ENCODE measurements at places on chromosomes 6 and 20.

DNA sequence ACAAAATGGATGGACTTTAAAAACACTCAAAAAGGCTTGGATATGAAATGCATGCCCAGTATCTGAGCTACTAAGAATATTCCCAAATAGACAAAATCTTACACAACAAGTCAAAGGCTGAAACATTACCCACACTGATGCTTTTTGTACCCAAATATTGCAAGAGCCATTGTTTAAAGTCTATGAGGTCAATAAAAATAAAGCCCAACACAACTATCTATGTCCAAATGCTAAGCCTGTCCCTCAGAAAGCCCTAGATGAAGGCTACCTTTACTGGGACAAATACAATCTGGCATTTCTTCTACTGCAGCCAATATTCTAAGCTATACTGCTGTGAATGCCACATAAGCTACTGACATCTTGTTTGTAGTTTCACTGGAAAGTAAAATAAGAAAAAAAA is 54.3 kb downstream of the RALGAPA2 start:
- no peak for DNase-seq

DNA sequence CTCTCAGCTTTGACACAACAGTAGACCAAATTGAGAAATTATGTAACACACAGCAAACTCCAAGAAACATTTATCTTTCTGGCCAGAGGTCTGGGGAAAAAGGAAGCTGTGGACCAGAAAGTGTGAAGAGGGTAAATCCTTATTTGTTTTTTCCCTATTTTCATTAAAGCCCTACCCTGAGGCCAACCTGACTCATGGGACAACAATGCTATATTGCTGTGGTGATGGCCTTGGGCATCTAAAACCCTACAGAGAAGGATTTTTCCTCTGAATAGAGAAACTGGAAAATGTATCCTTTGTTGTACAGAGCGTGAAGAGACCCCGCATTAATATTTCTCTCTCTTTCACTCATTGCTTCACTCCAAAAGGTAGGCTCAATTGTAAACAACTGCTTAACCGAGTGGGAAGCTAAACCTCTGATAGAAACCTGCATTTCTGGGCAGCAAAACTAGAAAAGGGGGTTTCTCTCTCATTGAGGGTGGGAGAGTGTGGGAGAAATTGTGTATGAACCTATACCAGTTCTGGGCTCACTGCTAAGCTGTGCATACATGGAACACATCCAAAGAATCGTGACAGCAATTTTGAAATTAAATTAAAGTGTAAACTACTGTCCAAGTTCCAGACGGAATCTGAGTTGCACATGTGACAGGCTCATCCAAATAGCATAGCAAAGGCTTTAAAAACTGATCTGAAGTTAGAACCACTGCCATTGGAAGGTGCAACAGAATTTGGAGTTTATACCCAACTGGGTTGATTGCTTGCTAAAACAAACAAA is 175.5 kb downstream of the CLVS2 start:
- no peak for DNase-seq

GRCh38 chr6:25239059-25239458 is 40.1 kb upstream of the CARMIL1 start:
- DNase-seq: no peak

GRCh38 chr20:32179515-32179914 is 28.0 kb downstream of the PLAGL2 start:
- DNase-seq: no peak

DNA sequence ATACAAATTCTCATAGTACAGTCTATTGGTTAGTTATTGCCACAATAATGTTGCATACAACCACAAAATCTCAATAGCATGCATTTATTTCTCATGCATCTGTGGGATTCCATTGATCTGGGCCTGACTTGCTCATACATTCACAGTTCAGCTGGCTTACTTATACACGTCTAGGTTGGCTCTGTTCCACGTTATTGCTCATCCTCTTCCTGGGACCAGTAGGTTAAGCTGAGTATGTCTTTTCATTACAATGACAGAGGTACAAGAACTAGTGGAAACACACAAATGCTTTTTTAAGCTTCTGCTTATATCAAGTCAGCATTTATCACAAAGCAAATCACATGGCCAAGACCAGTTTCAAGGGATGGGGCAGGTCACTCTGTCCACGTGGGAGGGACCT is 485.3 kb upstream of the BTBD3 start:
- DNase-seq: no peak

GRCh38 chr6:139515511-139515910 is 141.1 kb upstream of the CITED2 start:
- DNase-seq: no peak

DNA sequence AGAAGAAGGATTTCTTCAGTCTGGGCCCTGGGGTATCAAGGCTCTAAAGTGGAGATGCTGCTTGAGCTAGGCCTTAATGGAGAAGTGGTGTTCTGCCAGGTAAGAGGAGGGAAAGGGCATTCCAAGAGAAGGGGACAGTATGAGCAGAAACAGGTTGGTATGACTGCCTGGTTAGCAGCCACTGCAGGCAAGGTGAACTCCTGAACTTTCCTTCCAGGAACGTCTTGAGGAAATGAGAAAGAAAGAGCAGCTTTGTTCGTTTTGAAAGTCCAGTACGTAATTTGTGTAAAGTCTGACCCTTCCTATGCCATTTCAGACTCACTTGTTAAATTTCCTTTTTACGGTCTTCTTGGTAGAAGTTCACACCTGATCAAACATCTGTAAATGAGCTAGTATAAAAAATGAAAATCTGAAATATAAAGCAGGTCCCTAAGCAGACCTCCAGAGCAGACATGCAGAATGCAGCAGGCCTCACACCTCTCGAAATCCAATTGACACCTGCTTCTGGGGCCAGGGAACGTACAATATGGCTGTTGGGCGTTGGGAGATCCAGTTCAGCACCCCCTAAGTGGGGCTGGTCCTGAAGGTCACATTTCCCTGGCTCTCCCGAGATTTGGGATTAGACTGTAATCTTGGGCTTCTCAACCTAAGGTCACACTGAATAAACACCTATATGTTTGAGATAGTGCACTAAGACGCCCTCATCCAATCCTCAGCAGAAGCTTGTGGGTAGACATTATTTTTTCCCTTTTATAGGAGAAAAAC is 33.6 kb downstream of the MYLK4 start:
- no peak for DNase-seq

- DNase-seq: no peak
These were observed 55.4 kb downstream of the LAMA4 start for GRCh38 chr6:112199001-112199403.

DNA sequence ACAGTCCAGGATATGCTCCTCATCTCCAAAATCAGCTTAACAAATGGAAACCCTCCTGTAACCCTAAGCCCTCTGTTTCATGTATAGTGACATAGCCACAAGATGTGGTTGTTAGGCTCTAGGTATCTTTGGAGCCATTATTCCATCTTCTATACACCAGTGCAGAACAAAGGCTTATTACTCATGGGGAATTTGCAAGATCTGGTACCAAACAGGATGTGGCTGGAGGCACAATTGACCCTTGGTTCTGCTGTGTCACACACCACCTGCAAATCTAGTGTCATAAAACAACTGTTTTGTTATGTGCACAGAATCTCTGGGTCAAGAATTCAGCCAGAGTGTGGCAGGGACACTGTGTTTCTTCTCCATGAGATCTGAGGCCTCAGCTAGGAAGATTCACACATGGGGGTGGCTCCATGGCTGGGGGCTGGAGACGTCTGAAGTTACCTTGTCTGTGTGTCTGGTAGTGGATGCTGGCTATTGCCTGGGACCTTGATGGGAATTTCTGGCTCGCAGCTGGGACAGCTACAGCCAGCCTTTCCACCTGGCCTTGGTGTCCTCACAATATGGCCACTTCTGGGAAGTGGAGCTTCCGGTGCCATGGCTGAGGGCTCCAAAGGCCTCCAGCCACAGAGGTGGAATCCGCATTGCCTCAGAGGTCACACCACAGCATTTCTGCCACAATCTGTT is 369.9 kb downstream of the CDH26 start:
- no peak for DNase-seq

GRCh38 chr6:170473301-170473717 is 79.8 kb downstream of the PSMB1 start:
- DNase-seq: no peak

DNA sequence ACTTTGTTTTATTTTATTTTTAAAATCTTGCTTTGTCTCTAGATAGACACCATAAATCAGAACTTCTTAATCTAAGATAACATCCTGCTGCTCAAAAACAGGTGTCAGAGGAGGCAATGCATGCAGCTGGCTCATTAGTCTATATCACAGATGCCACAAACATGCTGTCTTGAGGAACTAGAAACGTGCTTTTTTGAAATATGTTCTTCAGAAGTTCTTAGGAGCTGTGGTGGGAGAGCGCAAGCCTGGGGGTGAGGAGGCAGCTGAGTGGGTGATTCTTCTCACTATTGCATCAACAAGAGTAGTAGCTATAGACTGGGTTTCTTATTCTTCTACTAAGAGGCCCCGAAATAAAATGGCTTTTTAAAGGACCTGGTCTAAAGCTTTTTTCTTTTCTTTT is 23.4 kb downstream of the IL22RA2 start:
- no peak for DNase-seq

- no peak for DNase-seq
These were observed 10.6 kb downstream of the PNPLA1 start for GRCh38 chr6:36280467-36280866.

- no peak for DNase-seq
These were observed 547.9 kb upstream of the PTCHD4 start for GRCh38 chr6:48658915-48659314.

GRCh38 chr6:77298283-77298682 is 165.0 kb downstream of the HTR1B start:
- DNase-seq: no peak

- DNase-seq: no peak
These were observed 31.9 kb downstream of the WDR27 start for GRCh38 chr6:169669889-169670288.

GRCh38 chr20:49916146-49917002 is 1.0 kb upstream of the SPATA2 start:
- no peak for DNase-seq

DNA sequence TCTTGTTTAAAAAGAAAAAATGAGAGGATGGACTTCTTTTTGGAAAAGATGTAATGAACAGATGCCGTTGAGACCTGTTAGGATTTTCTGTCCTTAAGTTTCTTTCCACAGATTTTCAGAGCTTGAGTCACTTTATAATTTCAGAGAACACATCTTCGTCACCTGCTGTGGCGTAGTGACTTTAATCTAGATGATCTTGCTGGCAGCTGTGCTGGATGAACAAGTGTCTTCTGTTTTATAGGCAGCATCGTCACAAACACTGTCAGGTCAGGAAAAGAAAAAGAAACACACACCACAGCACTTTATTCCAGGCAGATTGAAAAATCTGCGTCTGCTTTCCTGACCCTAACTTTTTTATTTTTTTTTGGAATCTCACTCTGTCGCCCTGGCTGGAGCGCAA is 35.7 kb upstream of the GCNT2 start:
- no peak for DNase-seq

DNA sequence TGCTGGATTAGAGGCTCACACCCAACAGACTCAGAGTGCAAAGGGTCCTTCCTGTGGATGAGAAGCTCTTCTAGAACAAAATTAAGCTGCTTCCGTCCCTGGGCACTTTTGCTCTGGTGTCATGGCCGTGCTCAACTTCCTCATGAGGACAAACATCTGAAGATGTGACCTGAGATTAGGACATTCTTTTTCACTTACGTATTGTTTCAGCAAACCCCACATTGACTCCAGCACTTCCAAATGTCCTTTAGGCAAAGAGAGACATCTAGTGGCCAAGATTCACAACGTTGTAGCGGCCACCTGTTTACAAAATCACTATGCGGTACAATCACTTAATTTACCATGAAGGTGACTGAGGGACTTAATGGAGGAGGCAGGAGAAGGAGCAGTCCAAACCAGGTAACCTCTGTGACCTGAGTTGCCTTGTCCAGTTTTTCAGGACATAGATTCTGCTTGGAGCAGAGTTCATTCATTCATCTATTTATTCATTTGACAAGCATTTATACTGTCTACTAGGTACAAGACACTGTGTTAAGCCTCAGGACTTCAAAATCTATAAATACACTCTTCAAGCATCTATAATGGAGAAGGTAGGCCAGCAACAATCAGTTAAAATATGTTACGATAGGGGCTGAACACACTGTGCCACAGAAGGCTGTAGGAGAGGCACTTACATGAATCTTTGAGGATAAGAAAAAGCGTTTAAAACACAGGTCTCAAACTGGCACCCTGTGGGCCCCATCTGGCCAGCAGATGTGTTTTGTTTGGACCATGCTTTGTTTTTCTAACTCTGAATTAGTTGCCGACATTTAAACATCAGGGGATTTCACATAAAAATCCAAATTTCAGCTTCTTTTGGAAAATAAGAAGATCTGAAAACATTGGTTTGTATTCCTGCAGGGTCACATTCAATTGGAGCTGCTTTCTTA is 5.6 kb upstream of the ADGRF1 start:
- DNase-seq: no peak

DNA sequence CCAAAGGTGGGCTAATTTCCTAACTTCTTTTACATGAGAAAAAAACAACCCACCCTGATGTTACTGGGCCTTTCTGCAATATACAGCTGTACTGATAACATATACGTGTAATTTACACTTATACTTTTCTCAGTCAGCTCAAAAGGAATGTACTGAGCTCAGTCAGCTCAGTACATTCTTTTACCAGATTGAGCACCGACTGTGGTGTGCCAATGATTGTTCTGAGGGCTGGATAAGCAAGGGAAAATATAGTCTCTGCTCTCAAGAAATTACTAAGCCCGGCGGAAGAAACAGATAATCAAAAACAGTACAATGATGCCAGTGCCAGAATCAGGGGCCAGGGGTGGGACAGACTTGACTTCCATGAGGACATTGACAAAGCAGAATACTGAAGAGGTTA is 10.0 kb upstream of the BLOC1S5 start:
- no peak for DNase-seq

- DNase-seq: no peak
These were observed 102.6 kb upstream of the TNFAIP3 start for GRCh38 chr6:137764464-137764863.

- DNase-seq: no peak
These were observed 110.2 kb upstream of the RPS6KA2 start for GRCh38 chr6:166737261-166737660.

- no peak for DNase-seq
These were observed 22.1 kb upstream of the OVOL2 start for GRCh38 chr20:18079756-18080353.

DNA sequence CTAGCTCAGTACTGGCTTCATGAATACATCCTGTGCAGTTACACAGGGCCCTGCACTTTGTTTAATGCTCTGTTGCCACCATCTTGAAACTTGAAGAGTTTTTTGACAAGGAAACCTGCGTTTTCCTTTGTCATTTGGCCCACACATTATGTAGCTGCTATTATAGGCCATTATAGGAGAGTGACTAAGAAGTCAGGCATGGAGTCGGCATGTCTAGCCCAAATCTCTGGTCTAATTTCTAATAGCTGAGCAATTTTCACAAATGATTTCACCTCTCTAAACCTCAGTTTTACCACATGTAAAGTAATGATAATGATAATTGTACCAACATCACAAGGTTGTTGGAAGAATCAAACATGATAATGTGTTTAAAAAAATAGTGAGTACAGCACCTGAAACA is 67.1 kb upstream of the MYLIP start:
- no peak for DNase-seq
